ENCODE measurements at places on chromosomes 13 and 19. TPM values are rescaled to one million over a fixed set of nuclear protein-coding genes. Genes with fewer than 3 reads are reported as not detected.

Gene KIR2DL4
- not detected for polyA plus RNA-seq

Gene TARM1
- polyA plus RNA-seq = not detected

Gene CEACAM21
- polyA plus RNA-seq = not detected

Gene CGB5
- not detected for polyA plus RNA-seq

Gene MAP3K10
- polyA plus RNA-seq = 9.8 TPM

Gene ZNF154
- not detected for polyA plus RNA-seq

Gene NFKBIB
- polyA plus RNA-seq = 45.8 TPM

Gene RTBDN
- polyA plus RNA-seq = not detected

Gene SHISA2
- not detected for polyA plus RNA-seq

Gene RFPL4A
- polyA plus RNA-seq = not detected

Gene ATP4B
- polyA plus RNA-seq = not detected

Gene DUXA
- polyA plus RNA-seq = not detected

Gene ZNF100
- polyA plus RNA-seq = 1.2 TPM
